ENCODE measurements at places on chromosomes 3 and 15. TPM values are rescaled to one million over a fixed set of nuclear protein-coding genes. Genes with fewer than 3 reads are reported as not detected.

XIRP1 gene
- 265 TPM for polyA plus RNA-seq

CCR1 gene
- 2.4 TPM for polyA plus RNA-seq

CCR3 gene
- 0.15 TPM for polyA plus RNA-seq

ECE2 gene
- not detected for polyA plus RNA-seq

IL5RA gene
- polyA plus RNA-seq = not detected

EPHA3 gene
- polyA plus RNA-seq = 13.8 TPM

STRIT1 gene
- polyA plus RNA-seq = 49.3 TPM

C3orf33 gene
- polyA plus RNA-seq = 3.1 TPM

DNA sequence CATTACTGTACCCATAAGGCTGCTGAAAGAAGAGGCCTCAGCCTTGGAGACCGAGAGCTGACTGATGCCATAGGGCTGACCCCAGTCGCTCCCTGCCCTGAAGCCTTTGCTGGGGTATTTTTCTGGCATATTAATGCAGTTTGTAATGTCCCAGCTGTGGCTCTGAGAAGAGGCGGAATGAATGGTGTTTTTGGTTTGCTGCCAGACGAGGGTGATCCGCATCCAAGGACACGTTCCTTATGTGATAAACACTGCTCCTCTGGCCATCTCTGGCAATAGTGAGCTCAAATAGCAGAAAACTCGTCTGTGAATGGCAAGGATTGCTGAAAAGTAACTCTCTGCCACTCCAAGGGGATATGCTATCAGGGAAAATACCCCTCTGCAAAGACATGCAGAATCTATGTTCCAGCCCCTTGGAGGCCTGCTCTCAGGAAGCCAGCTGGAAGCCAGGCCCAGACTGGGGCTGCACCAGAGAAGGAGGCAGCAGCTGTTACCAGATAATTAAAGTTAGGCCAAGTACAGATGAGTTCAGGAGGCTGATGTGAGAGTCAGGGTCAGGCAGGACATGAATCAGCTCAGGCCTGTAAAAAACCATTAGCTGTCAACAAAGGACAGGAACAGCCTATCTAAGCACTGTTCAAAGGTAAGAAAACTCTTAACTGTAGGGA is 28.9 kb upstream of the KLHL6 start:
- peak; percentile 26 for DNase-seq

DNA sequence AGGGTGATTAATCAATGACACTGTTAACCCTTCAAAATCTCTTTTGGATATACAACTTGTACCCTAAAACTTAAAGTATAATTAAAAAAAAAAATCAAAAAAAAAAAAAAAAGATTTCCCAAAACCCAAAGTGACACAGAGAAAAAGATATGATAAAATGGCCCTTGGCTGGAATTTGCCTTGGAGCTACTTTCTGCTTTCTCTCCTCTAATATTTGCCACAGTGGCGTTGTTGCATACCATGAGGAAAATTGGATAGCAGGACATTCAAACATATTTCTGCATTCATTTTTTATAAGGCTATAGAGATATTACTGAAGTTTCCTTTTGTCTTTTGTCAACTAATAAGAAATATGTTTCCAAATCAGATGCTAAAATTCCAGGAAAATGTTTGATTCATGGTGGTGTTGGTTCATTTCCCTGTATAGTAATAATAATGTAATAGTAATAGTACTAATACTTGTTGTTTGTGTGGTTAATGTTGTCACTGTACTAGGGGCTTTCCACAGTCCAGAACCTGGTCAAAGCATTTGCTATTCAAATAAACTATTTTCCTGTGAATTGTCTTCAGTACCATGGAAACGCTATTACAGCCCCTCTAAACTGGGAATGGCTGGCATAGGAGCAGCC is 441.3 kb upstream of the THBS1 start:
- no peak for DNase-seq

GRCh38 chr3:104536715-104537114 is 830.0 kb upstream of the ALCAM start:
- no peak for DNase-seq

DNA sequence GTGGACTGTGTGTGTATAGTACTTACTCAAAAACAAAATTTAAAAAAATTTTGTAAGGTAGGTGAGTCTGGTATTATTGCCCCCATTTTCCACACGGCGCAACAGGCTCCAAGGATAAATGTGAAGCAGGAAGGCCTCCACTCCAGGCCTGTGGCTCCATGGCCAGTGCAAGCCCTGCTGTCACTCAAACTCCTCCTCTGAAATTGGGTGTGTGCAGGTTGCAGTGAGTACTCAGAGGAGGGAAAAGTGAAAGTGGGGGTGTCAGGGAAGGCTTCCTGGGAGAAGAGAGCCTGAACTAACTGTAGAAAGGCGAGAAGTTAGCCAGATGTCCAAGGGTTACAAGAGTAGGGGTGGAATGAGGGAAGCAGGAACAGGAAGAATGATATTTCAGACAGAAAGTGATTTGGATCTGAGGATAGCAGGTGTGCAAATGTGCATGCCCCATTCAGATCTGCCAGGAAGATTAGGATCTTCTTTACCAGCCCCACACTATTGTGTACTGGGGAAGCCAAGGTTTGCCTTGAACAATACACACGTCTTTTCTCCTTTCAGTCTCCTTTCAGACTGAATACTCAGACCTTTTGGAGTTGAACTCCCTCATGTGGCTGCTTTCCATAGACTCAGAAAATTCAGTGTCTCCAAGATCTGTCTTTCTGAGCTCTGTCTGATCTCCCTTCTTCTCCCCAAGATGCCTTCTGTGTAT is 48.7 kb upstream of the RYK start:
- no peak for DNase-seq

DNA sequence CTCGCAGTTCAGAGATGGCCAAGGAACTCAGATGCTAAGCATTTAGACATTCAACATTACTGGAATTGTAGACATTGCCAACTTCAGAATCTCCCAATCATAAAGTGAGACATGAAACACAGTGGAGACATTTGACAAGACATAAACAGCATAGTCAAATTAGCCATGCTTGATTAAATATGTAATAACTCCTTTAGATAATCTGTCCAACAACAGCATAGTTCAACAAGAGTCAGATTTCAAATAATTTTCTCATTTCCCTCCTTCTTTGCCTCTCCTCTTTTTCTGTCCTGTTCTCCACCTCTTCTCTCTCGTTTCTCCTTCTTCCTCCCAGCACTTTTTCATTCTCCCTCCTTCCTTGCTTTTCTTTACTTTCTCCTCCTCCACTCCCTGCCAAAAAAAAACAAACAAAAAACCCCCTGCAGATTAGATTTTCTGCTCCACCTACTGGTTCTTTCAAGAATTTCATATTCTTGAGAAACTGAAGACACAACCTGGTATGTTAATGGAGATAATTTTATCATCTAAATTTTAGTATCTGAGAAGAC is 20.2 kb downstream of the CPOX start:
- DNase-seq = no peak

DNA sequence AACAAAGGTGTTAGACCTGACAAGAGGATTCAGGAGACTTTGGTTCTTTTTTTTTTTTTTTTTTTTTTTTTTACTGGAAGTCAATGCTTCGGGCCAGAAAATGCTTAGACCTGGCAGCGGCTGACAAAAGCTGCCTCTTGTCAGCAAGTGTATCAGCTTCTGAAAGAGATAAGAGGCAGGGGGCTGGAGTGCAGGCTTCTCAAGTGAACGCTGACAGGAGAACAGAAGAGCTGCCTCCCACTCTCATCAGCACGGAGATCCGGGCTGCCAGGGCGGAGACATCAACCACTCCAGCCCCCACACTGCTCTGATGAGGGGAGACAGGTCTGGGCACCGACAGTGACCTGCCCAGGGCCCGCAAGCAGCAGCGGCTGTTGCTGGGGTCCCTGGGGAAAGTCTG is 9.4 kb upstream of the SCN5A start:
- no peak for DNase-seq

GRCh38 chr3:42014921-42015533 is 53.1 kb upstream of the ULK4 start:
- DNase-seq = no peak

GRCh38 chr15:41417418-41418195 is 712 bp downstream of the RTF1 start:
- DNase-seq = no peak

GRCh38 chr3:168322941-168323340 is 227.2 kb upstream of the GOLIM4 start:
- no peak for DNase-seq

DNA sequence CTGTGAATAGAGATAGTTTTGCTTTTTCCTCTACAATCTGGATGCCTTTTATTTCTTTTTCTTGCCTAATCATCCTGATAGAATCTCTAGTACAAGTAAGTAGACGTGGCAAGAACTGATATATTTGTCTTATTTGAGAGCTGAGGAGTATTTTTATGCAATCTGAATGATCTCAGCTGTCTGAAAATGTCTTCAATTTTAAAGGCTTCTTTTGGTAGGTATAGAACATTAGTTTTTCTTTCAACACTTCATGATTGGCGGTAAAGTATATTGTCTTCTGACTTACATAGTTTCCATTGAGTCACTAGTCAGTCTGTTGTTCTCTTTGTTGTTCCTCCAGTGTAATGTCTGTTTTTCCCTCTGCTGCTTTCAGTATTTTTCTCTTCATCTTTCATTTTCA is 31.3 kb downstream of the MGA start:
- DNase-seq = no peak

DNA sequence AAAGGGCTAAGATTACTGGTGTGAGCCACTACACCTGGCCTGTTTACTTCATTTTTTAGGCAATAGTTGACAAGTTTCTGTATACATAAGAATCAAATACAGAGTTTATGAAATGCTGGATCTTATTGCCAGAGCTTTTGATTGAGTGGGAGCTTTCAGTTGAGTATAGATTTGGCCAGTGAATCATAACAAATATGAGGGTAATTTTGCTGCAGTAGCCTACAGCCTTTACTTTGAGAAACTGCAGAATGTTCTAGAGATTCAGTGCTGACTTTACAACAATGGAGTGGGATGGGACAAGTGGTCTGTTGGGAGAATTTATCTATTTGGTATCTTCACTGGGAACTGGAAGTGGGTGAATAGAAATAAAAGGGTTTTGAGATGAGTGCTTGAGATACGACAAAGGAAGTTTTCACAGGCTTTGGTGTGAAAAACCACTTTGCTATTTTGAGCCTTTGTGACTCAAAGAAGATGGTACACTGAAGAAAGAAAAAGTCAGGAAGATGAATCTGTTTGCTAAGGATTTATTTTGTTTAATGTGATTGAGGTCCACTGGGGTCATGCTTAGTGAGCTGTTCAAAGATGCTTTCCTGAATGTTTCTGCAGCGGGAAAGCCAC is 227.8 kb downstream of the UBE2E2 start:
- DNase-seq = no peak

GRCh38 chr3:127718916-127719290 is 46.2 kb downstream of the ABTB1 start:
- DNase-seq = no peak

DNA sequence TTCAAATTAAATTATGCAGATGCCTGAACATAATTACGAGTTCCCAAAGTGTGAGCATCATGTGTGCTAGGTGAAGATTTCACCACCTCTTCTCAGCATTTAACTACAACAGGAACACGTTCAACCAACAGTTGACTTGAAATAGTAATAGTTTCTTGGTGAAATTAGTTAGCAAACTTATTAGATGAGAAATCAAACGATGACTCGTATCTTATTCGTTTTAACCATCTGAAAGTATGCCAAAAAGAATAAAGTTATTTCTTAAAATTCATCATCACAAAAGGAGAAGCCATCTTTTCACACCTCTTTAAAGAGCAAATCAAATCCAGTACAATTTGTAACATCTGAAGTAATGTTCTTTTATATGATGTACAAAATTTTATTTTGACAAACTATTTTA is 2.3 kb downstream of the BNC1 start:
- no peak for DNase-seq

DNA sequence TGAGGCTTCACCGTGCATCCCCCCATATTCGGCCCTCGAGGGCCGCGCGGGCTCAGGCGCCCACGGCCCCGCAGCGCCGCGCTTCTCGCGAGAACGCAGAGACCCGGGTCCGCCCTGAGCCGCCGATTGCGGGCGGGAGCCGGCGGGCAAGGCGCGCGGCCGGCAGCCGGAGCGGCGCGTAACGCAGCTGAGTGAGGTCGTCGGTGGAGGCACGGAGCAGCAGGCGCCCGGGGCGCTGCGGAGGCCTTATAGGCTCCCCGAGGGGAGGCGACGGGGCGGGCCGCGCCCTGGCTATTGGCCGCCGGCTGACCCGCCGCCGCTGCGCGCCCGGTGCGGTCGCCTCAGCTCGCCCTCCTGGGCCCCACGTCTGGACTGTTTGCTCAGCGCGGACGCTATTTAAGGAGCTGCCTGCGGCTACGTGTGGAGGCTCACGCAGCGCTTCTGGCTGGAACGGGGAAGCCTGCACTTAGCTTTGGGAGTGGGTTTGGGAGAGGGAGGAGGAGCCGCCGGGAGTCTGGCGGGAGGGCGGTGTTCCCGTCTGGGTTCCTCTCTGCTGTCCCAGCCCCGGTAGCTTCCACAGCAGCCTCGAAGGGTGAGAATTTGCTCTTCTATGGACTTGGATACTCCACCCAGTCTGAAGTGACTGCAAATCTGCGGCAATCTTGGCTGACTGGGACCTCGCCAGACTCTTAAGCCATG is at the start of gene PLOD2:
TSS of gene PLOD2 (minus strand) at position 221 of the 699 bp plus-strand sequence. CDS start at position 26, 195 bp downstream.
- no peak for DNase-seq

- DNase-seq = no peak
Measured at GRCh38 chr3:171328419-171329082, 131.7 kb downstream of the TNIK start.

DNA sequence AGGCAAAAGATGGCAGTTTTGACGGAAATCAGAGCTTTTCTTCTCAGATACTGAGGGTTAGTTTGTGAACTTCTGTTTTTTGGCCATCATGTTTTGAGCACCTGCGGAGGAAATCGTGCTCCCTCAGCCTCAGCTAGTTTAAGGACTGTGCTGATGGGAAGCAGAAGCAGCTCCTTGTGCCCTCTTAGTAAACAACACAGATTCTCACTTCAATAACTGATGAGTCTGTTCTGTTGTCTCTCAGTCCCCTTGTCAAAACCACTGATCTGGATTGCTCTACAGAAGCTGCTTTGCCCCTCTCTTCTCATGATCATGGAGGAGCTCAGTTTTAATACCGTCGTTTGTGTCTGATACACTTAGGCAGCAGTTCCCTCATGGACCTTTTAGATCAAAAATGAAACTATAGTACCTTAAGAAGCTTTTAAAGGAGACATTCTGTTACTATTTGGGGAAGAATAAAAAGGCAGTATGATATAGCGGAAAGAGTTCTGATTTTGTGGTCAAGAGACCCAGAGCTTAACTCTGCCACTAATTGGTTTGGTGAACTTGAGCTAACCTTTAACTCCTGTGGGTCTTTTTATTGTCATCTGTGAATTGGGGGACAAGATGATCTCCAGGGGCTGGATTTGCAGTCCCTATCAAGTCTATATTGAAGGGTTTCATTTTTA is 152.6 kb downstream of the BBX start:
- DNase-seq = no peak

GRCh38 chr3:74122281-74122680 is 492.2 kb downstream of the CNTN3 start:
- no peak for DNase-seq

GRCh38 chr15:76204109-76204845 is 107.0 kb downstream of the ETFA start:
- DNase-seq = no peak

DNA sequence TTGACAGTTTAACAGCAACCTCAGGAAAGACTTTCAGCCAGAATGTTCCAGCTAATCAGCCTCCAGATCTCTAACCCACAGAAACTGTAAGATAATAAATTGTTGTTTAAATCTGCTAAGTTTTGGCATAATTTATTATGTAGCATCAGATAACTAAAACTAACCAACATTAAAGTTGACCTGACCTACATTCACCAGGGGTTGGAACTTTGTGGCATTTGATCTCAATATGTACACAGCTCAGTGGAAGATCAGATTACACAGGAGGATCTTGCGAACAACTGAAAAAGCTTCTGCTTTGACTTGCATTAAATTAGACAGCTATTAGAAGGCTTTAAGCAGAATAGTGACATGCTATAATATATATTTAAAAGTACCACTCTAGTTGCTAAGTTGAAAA is 91.4 kb upstream of the POU1F1 start:
- no peak for DNase-seq

Data from forelimb muscle (tissue), 1 donor.